ENCODE measurements at places on chromosomes 13 and 19.

DNA sequence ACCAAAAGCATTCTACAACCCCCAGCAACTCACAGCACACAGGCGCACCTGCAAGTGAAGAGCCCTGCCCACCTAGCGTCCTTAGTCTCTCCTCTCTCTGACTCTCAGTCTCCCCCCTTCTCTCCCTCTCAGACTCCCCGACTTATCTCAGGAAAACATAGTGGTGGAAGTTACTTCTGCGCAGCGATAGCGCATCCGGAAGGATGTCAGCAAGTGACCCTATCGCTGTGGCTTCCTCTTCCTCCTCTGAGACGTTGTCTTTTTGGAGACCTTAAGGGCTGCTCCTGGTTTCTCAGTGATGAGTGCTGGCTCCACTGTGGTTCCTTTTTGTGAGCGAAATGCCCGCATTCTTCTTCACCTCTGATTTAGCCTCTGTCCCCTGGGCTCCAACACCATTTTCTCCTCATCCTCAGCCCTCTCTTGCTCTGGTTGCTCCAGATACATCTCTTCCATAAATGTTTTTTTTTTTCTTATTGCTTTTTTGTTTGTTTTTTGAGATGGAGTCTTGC lies 1.4 kb upstream of the YIF1B start:
- peak; percentile 58 for DNase-seq

DNA sequence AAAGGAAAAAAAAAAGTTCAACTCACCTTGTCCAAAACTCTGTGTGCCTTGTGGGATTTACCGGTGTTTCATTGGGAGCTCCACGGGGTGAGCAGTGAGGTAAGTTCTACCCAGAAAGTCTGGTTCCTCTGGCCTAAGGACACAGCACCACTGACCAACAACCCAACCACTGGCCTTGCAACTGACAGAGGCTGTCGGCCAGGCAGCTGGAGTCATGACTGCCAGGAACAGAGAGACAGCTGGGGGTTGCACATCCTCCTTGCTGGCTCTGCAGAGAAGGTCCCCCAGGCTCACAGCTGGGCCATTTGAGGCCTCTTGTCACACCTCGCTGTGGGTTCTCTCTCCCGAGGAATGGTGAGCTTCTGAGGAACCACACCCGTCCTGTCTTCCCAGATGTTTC lies 59.5 kb downstream of the ANKRD10 start:
- DNase-seq: no peak

DNA sequence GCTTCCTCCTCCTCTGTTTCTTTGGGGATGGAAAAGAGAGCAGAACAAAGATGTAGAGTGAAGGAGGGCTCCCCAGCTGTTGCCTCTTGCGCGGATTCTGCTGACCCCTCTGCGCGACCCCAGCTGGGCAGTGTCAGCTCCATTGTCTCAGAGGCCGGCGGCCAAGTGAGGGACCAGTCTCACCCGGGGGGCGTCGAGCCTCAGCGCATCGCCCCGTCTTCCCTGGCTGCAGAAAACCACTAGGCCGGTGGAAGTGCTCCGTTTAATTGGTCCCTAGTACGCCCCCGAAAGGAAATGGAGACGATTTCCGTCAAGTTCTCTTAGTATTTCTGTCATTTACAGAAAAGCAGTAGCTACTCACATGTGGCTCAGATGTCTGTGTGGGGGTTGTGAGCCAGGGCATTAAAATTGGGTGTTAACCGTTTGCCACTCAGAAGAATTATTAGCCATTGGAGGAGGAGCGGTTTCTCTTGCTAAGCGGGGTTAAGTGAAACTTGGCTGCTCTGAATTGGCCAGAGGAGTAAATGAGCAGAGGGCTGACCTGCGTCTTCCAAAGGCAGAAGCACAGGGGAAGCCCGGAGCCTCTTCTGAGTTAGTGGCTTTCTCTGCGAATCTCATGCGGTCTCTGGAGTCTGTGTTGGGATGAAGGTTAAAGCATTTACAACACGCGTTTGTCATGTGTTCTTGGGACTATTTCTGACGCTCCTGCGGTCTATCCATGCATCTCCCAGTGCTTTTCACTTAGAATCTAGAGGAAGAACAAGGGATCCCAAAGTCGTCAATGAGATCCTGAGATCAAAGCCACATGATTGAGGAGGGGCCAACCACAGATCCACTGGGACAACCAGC lies 132.8 kb upstream of the MYO16 start:
- DNase-seq: no peak

- no peak for DNase-seq
Observed at GRCh38 chr19:55189403-55189835, 9.3 kb upstream of the SYT5 start.

DNA sequence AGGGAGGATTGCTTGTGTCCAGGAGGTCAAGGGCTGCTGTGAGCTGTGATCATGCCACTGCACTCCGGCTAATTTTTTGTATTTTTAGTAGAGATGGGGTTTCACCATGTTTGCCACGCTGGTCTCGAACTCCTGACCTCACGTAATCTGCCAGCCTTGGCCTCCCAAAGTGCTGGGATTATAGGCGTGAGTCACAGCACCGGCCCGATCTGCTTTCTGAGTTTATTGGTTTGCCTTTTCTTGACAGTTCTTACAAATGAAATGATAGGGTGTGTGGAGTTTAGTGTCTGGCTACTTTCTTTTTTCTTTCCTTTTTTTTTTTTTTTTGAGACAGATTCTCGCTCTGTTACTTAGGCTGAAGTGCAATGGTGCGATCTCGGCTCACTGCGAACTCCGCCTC lies 848 bp downstream of the C19orf44 start:
- DNase-seq: no peak

- no peak for DNase-seq
Observed at GRCh38 chr19:38265213-38265861, 964 bp downstream of the SPINT2 start.

GRCh38 chr19:13053761-13054625 lies 48.7 kb downstream of the LYL1 start:
- no peak for DNase-seq

DNA sequence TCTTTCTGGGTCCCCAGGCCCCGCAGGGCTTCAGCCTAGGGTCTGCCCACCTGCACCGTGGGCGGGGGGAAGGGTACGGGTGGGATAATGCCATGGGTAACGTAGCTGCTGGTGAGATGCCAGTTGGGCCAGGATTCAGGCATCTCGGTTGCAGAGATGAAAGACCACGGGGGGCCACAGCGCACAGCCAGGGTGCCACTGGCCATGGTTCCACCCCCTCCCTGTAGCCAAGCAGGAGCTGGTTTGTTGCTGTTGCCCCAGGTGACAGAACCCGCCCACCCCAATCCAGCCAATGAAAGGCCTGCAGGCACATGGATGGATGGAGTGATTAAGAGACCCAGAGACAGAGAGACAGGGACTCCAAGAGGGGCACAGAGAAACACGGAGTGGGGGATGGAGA lies 1.0 kb upstream of the CGB7 start:
- no peak for DNase-seq

- DNase-seq: no peak
Observed at GRCh38 chr13:74367193-74367592, 233.0 kb upstream of the KLF12 start.

DNA sequence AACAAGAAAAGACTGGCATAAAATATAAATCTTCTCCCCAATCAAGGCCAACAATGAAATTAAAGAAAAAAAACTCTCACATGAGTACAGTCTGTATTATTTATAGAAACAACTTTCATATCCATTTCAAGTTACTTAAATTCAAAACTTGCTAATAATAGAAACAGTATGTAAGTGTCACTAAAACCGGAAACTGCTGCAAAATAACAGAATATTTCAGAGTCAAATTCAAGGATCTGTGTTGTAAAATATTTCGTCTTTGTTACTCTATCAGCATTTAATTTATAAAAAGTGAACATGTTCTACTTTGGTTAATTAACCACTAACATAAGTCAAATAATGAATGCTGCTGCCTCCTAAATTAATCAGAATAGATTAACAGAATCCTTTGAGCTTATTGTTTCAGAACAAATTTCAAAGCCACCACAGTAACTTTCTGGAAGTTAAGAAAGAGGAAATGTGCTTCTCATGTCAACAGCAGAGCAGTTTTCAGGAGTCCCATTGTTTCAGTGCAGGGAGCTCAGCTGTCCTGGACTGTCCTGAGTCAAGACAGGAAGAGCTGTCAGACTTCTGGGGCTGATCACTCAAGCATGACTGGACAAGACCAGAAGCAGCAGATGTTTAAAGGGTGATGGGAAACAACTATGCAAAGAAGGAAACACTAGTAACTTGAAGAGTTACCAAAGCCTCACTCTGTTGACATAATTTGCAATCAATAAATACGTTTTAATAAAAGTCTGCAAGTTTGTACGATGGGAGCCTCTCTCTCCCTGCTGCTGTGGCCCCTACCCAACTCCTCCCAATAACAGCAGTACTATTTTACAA lies 76.9 kb downstream of the FOXO1 start:
- DNase-seq: no peak

DNA sequence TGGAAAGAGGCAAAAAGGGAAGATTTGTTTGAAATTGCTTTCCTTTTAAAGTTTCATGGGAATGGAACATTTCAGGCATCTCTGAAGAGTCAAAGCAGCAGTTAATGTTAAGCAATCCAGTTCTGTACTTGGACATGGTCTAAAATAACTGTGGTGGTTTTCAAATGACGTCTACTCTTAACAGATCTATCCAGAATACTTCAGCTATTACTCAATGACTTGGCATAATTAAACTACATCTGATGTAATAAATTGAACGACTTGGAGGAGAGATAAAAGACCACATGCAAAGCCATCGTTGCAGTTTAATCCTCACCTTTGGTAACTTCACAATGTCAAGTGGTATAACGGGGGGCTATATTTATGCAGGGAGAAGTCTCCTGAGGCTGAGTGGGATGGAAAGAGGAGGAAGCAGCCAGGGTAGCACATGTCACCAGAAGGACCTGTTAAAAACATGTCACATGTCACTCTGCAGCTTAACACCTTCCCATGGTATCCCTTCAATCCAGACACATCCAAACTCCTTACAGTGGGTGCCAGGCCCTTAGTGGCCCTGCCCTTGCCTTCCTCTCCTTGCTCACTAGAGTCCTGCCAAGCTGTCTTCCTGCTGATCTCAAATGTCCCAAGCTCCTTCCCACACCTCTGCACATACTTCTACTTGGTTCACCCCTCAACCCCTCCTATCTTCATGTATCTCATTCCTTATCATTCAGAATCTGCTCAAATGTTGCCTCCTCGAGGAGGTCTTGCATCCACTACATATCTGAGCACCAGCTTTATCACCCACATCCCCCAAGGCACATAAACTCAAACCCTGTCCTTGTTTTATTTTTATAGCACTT lies 327.8 kb downstream of the SUCLA2 start:
- no peak for DNase-seq

DNA sequence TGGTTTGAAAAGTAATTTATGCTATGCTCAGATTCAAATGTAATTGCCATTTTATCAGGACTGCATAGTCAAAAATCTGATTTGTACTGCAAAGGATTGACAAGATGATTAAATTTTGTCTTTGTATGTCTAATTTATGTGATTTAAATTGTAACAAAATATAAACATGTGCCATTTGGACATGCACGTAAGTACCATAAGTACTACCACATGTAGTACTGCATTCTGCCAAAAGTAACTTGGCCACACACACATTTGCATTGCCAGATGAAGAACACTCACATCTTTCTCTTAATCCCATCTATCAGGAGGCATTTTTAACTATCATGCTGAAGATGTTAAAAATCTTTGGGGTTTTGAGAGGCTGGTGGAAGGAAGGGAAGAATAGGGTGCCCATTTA lies 133.3 kb downstream of the KLF12 start:
- DNase-seq: no peak

DNA sequence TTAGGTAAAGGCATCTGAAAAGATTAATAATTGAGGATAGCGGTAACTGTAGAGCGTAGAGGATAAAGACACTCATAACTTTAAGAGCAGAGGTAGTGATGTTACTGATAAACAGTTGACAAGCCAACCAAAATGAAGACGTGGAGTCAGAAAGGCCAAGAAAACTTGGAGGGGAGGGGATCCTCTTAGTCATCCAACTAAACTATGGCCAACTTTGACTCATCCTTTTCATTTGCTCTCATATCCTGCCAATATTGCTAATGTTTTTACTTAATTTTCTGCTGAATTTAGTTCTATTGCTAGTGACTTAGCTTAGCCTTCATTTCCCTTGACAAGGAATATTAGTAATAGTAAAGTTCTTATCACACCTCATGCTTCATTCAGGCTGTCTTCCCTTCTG lies 13.4 kb downstream of the ITGBL1 start:
- DNase-seq: no peak

DNA sequence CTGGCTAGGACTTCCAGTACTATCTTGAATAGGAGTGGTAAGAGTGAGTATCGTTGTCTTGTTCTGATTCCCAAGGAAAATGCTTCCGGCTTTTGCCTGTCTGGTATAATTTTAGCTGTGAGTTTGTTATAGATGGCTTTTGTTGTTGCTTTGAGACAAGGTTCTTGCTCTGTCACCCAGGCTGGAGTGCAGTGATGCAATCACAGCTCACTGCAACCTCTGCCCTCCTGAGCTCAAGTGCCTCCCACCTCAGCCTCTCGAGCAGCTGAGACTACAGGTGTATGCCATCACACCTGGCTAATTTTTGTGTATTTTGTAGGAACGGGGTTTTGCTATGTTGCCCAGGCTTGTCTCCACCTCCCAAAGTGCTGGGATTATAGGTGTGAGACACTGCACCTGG lies 6.1 kb upstream of the ZNF543 start:
- no peak for DNase-seq

GRCh38 chr19:13078897-13079541 lies 23.6 kb downstream of the LYL1 start:
- no peak for DNase-seq

- DNase-seq: no peak
Observed at GRCh38 chr13:82963226-82964099, 918.8 kb downstream of the SLITRK1 start.

DNA sequence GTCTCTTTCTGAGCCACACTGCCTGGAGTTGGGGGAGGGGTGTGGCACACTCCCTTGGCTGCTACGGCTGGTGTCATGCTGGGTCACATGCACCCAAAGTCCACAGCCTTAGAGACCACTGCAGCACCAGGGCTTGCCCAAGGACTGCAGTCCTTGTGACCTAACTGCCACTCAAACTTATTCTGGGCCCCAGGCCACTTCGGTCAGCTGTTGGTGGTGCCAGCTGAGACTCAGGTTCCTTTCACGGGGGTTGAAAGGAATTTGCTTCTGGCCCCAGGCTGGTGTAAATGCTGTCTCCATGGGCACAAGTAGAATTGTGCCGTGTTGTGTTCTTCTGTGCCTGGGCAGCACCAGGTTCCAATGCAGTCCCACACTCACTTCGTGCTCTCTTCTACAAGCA lies 9.5 kb upstream of the VN1R1 start:
- DNase-seq: no peak
